Left colon (tissue), 2 donors: ENCODE measurements at places on chromosomes 7 and 10. TPM values are rescaled to one million over a fixed set of nuclear protein-coding genes. Genes with fewer than 3 reads are reported as not detected.

Gene SPDYE11
- total RNA-seq, result not detected

- DNase-seq, result no peak
These were observed 57.3 kb upstream of the BTBD16 start for GRCh38 chr10:122213766-122214165.

Gene SPDYE2
- total RNA-seq, result not detected

Gene LRRC61
- 12.2 TPM for total RNA-seq

- no peak for DNase-seq
These were observed 488.2 kb upstream of the NRG3 start for GRCh38 chr10:81386817-81387216.

DNA sequence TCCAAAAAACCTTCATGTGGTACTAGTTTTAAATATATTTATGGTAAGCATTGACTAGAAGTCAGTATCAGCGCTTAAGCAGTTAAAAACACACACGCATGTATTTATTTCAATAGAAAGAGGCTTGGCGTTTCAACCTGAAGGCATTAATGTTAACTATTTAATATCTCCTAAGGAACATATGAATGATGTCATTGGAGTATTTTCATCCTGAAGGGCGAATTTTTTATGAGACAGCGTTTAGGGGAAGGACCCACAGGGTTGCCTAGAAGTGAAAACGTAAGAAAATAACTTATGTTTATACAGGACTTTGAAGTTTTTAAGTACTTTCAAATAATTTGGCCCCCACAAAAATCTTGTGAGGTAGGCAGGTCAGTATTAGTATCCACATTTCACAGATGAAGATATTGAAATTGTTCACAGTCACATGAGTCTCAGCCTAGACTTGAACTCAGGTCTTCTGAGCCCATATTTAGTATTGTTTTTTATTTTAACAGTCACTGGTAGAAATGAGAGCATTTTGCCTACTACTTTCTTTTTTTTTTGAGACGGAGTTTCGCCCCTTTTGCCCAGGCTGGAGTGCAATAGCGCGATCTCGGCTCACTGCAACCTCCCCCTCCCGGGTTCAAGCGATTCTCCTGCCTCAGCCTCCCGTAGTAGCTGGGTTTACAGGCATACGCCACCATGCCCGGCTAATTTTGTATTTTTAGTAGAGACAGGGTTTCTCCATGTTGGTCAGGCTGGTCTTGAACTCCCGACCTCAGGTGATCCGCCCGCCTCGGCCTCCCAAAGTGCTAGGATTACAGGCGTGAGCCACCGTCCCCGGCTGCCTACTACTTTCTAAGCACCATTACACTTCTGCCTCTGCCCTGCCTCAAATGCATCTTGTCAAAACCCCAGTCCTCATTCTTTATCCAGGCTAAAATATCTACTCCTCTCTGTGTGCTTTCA is 1.8 kb downstream of the SLK start:
- no peak for DNase-seq

DNA sequence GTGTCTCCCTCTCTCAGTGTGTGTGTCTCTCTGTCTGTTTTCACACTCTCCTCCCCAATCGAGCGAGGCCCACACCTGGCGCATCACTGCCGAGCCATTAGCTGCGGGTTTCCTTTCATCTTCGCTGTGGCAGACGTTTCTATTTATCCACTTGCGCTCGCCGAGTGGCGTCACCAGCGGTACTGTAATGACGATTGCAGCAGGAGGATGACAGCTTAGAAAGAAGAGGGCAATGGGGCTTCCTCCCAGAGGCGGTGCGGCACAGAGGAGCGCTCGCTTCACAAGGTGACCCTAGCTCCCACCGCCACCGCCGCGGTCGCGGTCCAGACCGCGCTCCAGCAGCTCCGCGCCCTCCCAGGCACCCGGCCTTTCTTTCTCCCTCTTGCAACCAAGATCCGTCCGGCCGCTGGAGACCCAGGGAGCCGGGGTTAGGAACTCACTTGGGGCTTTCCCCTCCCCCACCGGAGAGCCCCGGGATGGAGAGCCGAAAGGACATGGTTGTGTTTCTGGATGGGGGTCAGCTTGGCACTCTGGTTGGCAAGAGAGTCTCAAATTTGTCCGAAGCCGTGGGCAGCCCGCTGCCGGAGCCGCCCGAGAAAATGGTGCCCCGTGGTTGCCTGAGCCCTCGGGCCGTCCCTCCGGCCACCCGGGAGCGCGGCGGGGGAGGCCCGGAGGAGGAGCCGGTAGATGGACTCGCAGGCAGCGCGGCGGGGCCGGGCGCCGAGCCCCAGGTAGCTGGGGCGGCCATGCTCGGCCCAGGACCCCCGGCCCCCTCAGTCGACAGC is at the start of gene EVX1:
Gene EVX1 (plus strand): TSS at position 248 of the 785 bp plus-strand sequence. CDS start 229 bp downstream, at position 477.
- no peak for DNase-seq

Gene PSAP
- total RNA-seq, result 807 TPM

Gene RBP3
- not detected for total RNA-seq
